Thoracic aorta endothelial cell (primary cell): ENCODE measurements at places on chromosomes 5 and 9. TPM values are rescaled to one million over a fixed set of nuclear protein-coding genes. Genes with fewer than 3 reads are reported as not detected.

The MTREX gene
- total RNA-seq, result 200 and 251 TPM in 2 replicates

The PCDHB10 gene
- total RNA-seq, result 0.22 and 0.66 TPM in 2 replicates

The NTNG2 gene
- total RNA-seq, result 0.07 and 0.13 TPM in 2 replicates

The IFNA13 gene
- total RNA-seq, result not detected in 2 replicates

The SEMA6A gene
- total RNA-seq, result 1.1 and 1.6 TPM in 2 replicates

The MSX2 gene
- 0.13 and 0.79 TPM in 2 replicates for total RNA-seq

The CCDC180 gene
- total RNA-seq, result 0.79 and 1.5 TPM in 2 replicates

The TSSK1B gene
- under 0.01 TPM in 1 of 2 replicates, not detected in the other for total RNA-seq

The CTNND2 gene
- total RNA-seq, result not detected in 2 replicates

The ARL14EPL gene
- 0.07 and 0.27 TPM in 2 replicates for total RNA-seq

The CAVIN4 gene
- total RNA-seq, result 1.9 and 2.9 TPM in 2 replicates

The TMEM252 gene
- not detected in 2 replicates for total RNA-seq

The ACER2 gene
- 11.3 and 11.4 TPM in 2 replicates for total RNA-seq

The CCL28 gene
- total RNA-seq, result 1.5 and 2.4 TPM in 2 replicates

The C5orf52 gene
- not detected in 2 replicates for total RNA-seq

The FBP1 gene
- total RNA-seq, result 1.6 and 13.2 TPM in 2 replicates

The LCN1 gene
- not detected in 2 replicates for total RNA-seq

The TTC39B gene
- total RNA-seq, result 5.1 and 7.9 TPM in 2 replicates

The ZNF354C gene
- 8.4 and 9.8 TPM in 2 replicates for total RNA-seq

The FREM1 gene
- 0.07 and 0.27 TPM in 2 replicates for total RNA-seq

The SLC26A2 gene
- total RNA-seq, result 28.2 and 32.0 TPM in 2 replicates

The WNT8A gene
- not detected in 2 replicates for total RNA-seq

The FKTN gene
- 49.6 and 64.0 TPM in 2 replicates for total RNA-seq

The ASPN gene
- under 0.01 TPM in 1 of 2 replicates, not detected in the other for total RNA-seq

The PLCXD3 gene
- total RNA-seq, result under 0.01 and 0.13 TPM in 2 replicates

The ZNF658 gene
- total RNA-seq, result 5.5 and 6.1 TPM in 2 replicates

The ANGPTL2 gene
- 13.7 and 22.1 TPM in 2 replicates for total RNA-seq

The PCDHB13 gene
- total RNA-seq, result 0.22 and 0.66 TPM in 2 replicates

The ADRB2 gene
- total RNA-seq, result 4.1 and 8.3 TPM in 2 replicates

The KIF20A gene
- total RNA-seq, result 63.7 and 116 TPM in 2 replicates

The BHMT2 gene
- total RNA-seq, result 0.13 and 0.22 TPM in 2 replicates

The VCAN gene
- total RNA-seq, result 0.57 and 6.3 TPM in 2 replicates

The LHX6 gene
- under 0.01 and 0.29 TPM in 2 replicates for total RNA-seq

The GRXCR2 gene
- total RNA-seq, result not detected in 2 replicates
